ENCODE measurements at places on chromosomes 5 and 9.

GRCh38 chr5:115452536-115453235 lies 91.9 kb downstream of the FEM1C start:
- no peak for DNase-seq

DNA sequence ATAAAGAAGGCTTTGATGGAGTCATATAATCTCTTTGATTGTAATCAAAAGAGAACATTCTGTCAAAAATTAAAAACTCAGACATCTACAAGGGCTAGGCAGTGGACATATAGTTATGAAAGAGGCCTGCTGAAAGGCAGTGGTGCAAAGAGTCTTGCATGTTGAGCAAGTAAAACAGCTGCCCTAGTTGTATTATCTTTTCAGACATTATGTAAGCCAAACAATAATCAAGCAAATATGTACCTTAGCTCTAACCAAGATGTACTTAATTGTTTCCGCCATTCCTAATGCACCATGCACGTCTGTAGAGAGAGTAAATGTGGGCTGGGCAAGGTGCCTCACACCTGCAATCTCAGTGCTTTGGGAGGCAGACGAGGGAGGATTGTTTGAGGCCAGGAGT lies 14.3 kb downstream of the GAPT start:
- DNase-seq, result no peak

GRCh38 chr9:134326724-134327601 lies 708 bp downstream of the RXRA start:
- no peak for DNase-seq

- peak; percentile 20 for DNase-seq
Observed at GRCh38 chr5:126519637-126520592, 75.1 kb downstream of the ALDH7A1 start.

- DNase-seq, result no peak
Observed at GRCh38 chr5:180034564-180034963, 37.0 kb downstream of the RNF130 start.

GRCh38 chr5:115626445-115626823 lies 598 bp upstream of the TMED7 start:
- DNase-seq, result no peak

DNA sequence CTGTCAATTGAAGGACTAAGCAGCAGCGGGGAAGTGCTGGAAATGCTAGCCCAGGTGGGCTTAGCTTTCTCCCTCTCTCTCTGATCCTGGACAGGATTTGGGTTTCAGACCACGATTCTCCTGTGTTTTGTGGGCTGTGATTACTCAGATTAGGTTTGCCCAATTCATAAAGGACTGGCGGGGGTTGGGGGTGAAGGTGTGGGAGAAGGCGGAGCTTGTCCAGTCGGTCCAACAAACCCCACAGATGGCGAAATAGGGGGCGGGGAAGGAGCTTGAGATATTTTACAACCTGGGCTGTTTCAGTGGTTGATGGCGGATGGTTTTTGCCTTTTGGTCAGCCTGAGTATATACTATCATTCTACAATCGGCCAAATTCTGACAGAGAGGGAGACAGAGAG lies 35.2 kb downstream of the PCDHAC2 start:
- no peak for DNase-seq

DNA sequence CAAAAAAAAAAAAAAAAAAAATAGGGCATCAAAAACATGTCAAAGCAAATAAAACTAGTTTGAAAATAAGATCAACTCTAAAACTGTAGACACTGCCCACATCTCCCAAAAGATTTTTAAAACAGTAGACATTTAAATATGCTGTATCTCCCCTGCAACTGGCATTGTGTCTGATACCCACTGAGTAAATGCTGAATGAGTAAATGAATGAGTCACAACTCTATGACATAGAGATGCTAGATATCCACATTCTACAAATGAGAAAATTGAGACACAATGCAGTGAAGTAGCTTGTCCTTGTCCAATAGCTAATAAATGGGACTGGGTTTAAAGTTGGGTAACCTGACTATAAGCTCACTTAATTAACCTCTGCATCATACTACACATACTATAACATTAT lies 14.1 kb upstream of the MAP1B start:
- no peak for DNase-seq

GRCh38 chr5:166431456-166431855 lies 1860.0 kb upstream of the WWC1 start:
- no peak for DNase-seq

- DNase-seq, result no peak
Observed at GRCh38 chr9:76902395-76902794, 3.5 kb downstream of the PRUNE2 start.

DNA sequence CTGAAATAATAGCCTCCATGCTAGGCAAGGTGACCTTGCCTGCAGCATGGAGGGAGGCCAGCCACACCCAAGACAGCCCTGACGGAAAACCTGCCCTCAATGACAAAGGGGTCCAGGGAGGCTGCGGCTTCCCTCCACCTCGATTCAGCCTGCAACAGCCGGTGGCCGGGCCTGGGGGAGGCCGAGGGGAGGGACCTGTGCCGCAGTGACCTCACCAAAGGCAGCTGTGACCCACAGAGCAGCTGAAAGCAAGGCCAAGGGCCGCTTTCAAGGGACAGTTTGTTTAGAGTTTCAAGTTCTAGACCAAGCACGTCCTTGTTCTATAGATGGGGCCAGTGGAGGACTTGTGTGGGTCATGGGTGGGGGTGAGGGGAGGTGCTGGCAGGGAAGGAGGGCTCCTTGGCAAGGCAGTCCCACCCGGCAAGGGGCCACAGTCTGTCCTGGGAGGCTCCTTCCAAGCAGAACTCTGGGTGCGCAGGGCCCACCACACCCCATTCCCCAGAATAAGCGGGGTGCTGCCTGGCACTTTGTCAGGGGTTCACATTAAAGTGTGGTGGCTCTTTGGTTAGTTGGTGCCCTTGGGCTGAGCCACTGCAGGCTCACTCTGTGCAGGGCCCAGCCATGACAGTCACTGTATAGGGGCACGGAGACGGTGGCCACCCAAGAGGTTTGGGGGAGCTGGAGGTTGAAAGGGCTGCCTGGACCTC lies 226.5 kb downstream of the FANCC start:
- no peak for DNase-seq

- no peak for DNase-seq
Observed at GRCh38 chr5:78490709-78491485, 130.5 kb downstream of the SCAMP1 start.

- peak; percentile 99 for DNase-seq
Observed at GRCh38 chr5:56564541-56565282, 250.6 kb upstream of the MAP3K1 start.

GRCh38 chr5:32131604-32132003 lies 42.5 kb downstream of the GOLPH3 start:
- no peak for DNase-seq
